ENCODE measurements at places on chromosomes 6 and 20. TPM values are rescaled to one million over a fixed set of nuclear protein-coding genes. Genes with fewer than 3 reads are reported as not detected.

GRCh38 chr6:80331522-80331921 is 225.1 kb downstream of the BCKDHB start:
- DNase-seq, result no peak

The NKAPL gene
- 0.85 TPM for total RNA-seq

The ENPP4 gene
- 30.5 TPM for total RNA-seq

GRCh38 chr6:53312355-53312754 is 36.4 kb downstream of the ELOVL5 start:
- DNase-seq, result no peak

DNA sequence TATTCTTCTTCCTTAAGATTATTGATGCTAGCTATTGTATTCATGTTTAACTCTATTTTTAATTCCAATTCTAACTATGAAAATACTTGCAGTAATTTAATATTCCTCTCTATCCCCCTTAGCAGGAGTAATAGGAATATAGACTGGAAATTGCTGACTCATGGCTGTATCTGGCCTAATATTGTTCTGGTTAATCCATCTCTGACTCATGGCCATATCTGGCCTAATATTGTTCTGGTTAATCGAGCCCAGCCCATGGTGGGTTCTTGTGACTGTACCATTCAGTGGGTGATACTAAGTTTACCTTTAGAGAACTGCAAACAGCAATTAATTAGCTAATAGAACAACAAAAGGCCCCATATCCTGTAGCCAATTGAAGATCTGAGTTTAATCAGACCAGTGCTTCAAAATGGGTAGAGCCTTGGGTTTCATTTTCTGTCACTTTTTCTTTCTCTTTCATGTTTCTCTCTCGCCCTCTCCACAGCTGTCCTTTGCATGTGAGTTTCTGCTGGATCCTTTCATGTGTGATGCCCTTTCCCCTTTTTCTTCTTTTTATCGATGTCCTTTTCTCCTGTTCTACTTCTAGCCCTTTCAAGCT is 50.6 kb downstream of the SLC22A3 start:
- DNase-seq, result no peak

DNA sequence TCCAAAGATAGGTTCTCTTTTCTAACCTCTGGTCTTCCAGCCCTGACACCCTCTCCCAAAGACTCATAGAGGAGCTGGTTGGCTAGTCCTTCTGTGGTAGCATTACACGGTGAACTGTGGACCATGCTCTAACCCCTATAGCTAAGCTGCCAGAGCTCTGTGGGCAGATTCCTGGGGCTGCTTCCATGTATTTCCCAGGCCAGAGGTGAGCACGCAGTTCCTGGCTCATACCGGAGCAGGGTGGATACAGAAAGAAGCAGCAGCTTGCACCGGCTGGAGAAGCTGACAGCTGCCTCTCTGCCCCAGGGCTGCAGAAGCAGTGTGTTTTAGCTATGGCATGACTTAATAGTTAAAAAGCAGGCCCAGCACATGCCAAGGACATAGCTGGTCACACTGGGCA is 84.1 kb upstream of the FOXP4 start:
- DNase-seq, result no peak

The NHSL1 gene
- 46.4 TPM for total RNA-seq

DNA sequence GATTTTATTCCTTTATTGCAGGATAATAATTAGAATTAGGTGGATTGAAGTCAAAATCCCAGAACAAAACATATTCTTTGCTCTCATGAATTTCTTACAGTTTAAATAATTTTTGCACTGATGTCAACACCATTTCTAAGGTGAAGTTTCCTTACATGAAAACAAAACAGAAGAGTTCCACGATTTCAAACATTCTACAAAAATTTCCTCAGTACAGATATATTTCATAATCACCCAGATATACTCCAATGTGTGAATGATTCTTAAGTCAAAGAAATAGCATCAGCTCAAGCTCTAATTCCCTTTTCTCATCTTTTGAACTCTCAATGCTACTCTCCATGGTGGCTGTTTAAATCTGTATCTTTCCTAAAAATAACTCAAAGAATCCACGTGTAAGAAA is 39.5 kb upstream of the THBS2 start:
- no peak for DNase-seq

The CLVS2 gene
- 0.20 TPM for total RNA-seq

DNA sequence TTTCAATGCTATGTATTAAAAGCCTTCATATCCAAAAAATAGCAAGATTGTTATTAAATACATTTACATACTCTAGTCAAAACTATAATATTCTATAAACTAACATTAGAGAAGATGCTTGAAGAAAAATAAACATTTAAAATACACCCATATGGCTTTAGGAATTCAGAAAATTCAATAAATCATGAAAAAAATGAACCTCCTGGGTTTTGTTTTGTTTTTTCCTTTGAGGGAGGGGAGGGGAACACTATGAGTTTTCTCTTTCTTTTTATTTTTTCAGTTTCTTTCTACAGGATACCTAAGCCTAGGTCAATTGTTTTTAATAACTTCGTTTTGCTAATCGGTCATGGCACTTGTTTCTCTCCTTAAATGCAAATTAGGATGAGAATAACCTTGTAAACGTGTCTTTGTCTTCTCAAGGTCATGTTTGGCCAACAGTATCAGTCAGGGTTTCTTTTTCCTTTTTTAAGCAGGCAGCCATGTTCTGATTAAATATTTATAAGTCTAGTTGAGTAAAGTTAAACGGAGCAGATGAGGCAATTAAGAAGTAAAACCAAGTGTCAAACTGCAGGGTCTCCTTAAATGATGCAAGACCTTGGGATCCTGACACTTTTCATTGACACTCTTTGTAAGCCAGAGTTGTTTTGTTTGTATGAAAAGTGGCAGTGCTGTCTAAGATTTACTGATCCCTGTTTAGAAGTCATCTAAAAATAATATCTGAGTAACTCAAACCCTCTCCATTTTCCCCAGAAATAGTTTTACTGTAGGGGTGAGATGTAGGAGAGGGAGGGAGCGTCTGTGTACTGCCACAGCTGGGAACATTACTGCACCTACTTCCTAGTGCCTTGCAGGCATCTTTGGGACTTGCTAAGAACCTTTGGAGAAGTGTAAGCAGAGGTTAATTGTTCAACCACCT is 392.3 kb downstream of the PLCB1 start:
- no peak for DNase-seq

GRCh38 chr20:52047811-52048764 is 143.5 kb downstream of the ZFP64 start:
- DNase-seq, result no peak

- no peak for DNase-seq
Measured at GRCh38 chr20:10848810-10849370, 175.1 kb upstream of the JAG1 start.

The C20orf204 gene
- 2.0 TPM for total RNA-seq

DNA sequence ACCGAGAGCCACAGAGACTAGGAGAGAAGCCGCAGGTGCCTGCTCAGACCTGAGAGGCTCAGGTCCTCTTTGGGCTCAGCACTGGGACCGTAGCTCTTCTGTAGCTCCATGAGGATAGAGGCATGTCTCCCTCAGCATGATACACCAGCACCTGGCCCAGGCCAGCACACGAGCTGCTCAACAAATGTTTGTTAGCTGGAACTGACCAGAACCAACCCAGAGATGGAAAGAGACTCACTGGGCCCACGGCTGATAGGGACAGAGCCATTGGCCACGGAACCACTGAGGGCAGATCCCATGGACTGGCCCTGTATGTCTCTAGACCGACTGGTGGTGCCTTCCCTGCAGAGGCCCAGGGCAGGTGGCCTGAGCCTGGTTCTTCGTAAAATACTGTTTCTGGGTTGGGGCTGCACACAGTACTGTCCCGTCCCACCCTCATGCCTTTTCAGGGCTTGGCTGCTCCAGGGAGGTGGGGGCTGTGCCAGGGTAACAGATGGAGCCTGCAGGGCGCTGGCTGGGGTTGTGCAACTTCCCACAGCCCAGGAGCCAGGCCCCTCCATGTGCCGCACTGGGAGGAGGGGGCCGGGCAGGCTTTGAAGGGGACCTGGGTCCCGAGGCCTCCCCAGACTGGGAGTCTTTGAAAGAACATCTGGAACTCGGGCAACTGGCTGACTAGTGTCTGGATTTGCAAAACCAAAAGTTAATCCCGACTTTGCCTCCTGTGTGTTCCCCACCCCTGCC is 5.2 kb downstream of the C20orf204 start:
- no peak for DNase-seq

The UBD gene
- 2.1 TPM for total RNA-seq

GRCh38 chr20:41245086-41245707 is 72.3 kb downstream of the ZHX3 start:
- DNase-seq, result no peak

- DNase-seq, result no peak
Measured at GRCh38 chr6:75126518-75126917, 79.3 kb downstream of the COL12A1 start.

The ATP9A gene
- 43.6 TPM for total RNA-seq

The CEP250 gene
- 34.5 TPM for total RNA-seq

- no peak for DNase-seq
Measured at GRCh38 chr6:107083047-107083768, 32.1 kb downstream of the BEND3 start.

DNA sequence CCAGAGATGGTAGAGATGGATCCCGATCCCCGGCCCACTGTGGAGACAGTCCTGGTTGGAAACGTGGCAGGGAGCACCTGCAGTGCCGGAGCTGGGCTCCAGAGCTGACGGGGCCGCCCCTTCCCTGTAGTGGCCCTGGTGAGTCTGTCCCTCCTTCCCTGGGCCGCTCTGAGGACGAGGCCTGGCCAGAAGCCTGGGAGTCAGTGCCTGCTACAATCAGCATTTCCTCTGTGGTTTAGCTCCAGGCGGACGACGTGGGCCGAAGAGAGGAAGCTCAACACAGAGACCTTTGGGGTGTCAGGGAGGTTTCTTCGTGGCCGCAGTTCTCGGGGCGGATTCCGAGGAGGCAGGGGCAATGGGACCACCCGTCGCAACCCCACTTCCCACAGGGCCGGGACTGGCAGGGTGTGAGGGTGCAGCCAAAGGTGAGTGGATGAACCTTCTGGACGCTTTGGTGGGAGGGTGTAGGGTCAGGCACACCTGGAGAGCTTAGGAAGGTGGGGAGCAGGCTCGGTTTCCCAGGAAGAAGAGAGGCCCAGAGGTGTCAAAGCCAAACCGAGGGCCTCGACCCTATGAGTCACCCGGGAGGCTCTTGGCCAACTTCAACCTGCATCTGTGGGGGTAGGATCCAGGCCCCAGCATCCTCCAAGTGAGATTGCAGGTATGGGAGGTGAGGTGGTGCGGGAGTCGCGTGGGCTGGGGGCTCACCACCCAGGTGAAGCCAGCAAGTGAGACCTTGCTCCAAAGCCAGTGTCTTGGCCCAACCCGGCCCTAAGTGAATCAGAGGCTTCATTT is 9.9 kb downstream of the PSMA7 start:
- no peak for DNase-seq

All from lung (tissue), 17 donors.